Activated CD8-positive, alpha-beta T cell treated with anti-CD3 and anti-CD28 coated beads for 36 hours (primary cell): ENCODE measurements at places on chromosomes 11 and 22. TPM values are rescaled to one million over a fixed set of nuclear protein-coding genes. Genes with fewer than 3 reads are reported as not detected.

- H3K27me3 ChIP-seq, result peaks cover 3% of the 10 kb centered on the region
- no peak for DNase-seq
- H3K36me3 ChIP-seq, result no peaks in the 10 kb centered on the region
- no peak overlapping the region for H3K27ac ChIP-seq
- no peak overlapping the region for H3K4me3 ChIP-seq
These were observed 104.3 kb downstream of the GAB2 start for GRCh38 chr11:78313181-78313795.

GRCh38 chr22:44698531-44699421 lies 3.2 kb upstream of the PRR5 start:
- H3K4me1 ChIP-seq, result peaks cover 27% of the 10 kb centered on the region
- H3K27me3 ChIP-seq, result no peaks in the 10 kb centered on the region
- DNase-seq, result no peak
- H3K4me3 ChIP-seq, result no peak overlapping the region

DNA sequence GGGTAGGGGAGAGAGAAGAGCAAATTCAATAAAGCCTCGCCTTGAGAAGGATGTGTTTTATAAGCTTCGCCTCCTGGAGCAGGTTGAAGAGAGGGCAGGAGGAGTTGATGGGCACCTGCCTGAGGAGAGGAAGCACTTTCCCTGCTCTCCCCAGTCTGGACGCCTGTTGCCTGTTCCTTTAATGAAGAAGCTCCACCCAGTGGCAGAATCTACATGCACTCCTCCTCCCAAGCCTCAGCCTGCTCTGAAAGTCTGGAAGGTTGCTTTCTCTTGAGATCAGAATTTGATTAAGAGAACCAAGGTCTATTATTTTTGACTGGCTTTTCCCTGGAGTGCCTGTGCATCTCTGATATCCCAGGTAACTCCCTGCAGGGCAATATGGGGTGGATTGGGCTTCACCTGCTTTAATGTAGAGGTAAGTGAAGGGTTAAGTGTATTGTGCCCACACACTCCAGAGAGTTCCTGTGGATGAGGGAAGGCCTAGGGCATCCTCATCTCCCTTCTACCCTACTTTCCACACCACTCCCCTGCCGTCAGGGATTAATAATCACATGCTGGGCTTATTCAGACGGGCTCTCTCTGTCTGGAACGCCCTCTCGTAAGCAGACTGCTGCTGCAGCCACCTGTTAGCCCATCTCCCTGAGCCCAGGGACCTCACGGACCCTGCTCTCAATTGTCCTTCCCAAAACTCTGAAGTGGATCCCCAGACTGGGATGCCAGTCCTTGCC lies 22.3 kb downstream of the NTM start:
- H3K27ac ChIP-seq, result no peak overlapping the region
- H3K27me3 ChIP-seq, result peaks cover 2% of the 10 kb centered on the region
- H3K4me1 ChIP-seq, result no peaks in the 10 kb centered on the region
- no peaks in the 10 kb centered on the region for H3K36me3 ChIP-seq
- DNase-seq, result no peak

DNA sequence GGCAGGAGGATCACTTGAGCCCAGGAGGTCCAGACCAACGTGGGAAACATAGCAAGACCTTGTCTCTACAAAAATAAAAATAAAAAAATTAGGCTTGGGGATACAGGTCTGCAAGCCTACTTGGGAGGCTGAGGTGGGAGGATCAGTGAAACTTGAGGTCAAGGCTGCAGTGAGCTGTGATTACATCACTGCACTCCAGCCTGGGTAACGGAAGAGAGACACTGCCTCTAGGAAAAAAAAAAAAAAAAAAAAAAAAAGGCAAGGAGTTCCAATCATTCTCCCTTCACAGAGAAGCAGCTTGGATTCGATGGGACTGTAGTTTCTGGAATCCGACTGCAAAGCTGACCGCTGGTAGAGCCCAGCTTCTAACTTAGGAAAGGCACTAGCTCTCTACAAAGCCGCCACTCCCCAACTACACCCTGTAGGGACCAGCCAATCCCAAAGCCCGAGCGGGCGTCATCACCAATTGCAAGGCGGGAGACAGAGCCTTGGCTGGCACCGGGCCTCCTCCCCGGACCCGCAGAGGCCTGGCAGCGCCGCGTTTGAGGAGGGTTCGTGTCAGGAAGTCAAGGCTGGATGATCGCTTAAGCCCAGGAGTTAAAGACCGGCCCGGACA lies 716 bp upstream of the DDB2 start:
- H3K27me3 ChIP-seq, result no peaks in the 10 kb centered on the region
- peak overlapping the region; percentile 100 for H3K27ac ChIP-seq
- peaks cover 24% of the 10 kb centered on the region for H3K4me1 ChIP-seq
- peak; percentile 93 for DNase-seq
- H3K4me3 ChIP-seq, result peak overlapping the region; percentile 93

DNA sequence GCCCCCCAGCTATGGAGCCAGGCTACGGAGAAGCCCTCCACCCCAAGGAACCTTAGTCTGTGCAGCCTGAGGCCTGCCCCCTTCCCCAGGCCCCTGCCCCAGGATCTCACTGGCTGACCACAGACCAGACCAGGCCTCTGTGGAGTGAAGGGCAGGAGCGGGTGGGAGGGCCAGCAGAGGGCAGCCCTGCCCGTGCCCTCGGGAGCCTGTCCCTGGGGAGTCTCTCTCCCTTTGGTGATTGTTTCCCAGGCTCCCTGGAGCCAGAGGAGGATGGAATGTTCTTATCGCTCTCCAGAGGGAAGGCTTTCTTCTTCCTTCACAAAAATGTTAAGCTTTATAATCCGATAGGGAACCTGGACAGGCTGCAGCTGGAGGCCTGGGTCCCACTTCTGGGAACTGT lies 455.3 kb downstream of the SOX6 start:
- no peak overlapping the region for H3K4me3 ChIP-seq
- no peaks in the 10 kb centered on the region for H3K4me1 ChIP-seq
- H3K36me3 ChIP-seq, result no peaks in the 10 kb centered on the region
- no peak for DNase-seq
- no peak overlapping the region for H3K27ac ChIP-seq

- H3K36me3 ChIP-seq, result no peaks in the 10 kb centered on the region
- no peaks in the 10 kb centered on the region for H3K4me1 ChIP-seq
- DNase-seq, result no peak
- H3K4me3 ChIP-seq, result no peak overlapping the region
These were observed 836.6 kb downstream of the NTM start for GRCh38 chr11:132206993-132207392.

DNA sequence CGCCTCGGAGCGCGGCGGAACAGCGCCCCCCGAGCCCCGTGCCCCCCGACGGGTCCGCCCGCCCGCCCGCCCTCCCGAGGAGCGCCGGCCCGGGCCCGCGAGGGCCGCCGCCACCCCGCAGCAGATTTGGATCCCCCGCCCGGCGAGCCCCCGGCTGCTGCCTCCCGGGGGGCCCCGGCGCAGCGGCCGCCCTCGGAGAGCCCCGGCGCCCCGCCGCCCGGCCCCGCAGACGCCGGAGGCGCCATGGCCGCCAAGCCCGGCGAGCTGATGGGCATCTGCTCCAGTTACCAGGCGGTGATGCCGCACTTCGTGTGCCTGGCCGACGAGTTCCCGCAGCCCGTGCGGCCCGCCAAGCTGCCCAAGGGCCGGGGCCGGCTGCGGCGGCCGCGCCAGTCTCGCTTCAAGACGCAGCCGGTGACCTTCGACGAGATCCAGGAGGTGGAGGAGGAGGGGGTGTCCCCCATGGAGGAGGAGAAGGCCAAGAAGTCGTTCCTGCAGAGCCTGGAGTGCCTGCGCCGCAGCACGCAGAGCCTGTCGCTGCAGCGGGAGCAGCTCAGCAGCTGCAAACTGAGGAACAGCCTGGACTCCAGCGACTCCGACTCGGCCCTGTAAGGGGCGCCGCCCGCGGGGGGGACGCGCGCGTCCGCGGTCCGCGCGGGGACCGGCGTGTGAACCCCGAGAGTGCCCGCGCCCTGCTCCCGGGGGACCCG lies 380 bp downstream of the C11orf96 start:
- peaks cover 11% of the 10 kb centered on the region for H3K4me1 ChIP-seq
- peak; percentile 15 for DNase-seq
- no peaks in the 10 kb centered on the region for H3K36me3 ChIP-seq
- H3K4me3 ChIP-seq, result peak overlapping the region; percentile 69

DNA sequence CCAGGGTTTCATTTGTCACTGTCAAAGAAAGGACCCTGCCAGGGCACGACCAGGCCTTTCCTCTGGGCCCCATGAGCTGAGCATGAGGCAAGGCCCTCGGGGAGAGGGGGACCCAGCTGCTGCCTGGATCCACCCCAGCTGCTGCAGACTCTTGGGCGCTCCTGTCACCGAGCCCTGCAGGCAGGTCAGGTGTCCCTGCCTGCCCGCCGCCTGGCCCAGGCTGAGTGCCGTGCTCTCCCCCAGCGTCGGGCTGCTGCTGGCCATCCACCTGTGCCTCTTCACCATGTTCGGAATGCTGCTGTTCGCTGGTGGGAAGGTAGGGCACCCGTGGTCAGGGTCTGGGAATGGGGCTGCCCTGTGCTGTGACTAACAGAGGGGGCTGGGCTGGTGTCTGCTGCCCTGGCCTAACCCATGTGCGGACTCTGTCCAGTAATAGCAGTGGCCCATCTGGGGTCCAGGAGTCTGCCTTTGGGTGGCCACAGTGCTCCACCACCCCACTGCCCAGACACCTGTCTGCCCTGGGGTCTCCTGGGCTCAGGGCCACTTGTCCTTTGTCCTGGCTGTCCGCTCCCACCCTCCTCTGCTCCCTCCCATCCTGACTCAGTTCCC lies 15.0 kb downstream of the TPCN2 start:
- H3K27me3 ChIP-seq, result no peaks in the 10 kb centered on the region
- H3K27ac ChIP-seq, result no peak overlapping the region
- H3K4me3 ChIP-seq, result no peak overlapping the region
- no peak for DNase-seq

DNA sequence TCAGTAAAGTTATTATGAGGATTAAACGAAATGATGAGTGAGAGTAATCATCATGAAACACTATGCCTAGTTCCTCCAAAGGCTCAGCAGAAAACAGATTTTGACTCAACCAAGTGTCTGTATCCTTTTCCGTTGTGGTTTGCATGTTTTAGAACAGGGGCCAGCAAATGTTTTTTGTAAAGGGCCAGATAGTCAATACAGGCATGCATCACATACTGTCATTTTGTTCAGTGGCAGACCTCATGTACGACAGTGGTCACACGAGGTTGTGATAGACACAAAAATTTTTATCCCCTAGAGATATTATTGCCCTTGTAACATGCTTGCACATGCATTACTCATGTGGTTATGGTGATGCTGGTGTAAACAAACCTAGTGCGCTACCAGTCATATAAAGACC lies 81.9 kb upstream of the SLC25A18 start:
- no peak overlapping the region for H3K27ac ChIP-seq
- DNase-seq, result no peak
- no peaks in the 10 kb centered on the region for H3K4me1 ChIP-seq

GRCh38 chr22:26756675-26757293 lies 99.4 kb downstream of the MIAT start:
- DNase-seq, result peak; percentile 59
- no peak overlapping the region for H3K27ac ChIP-seq
- H3K4me3 ChIP-seq, result no peak overlapping the region
- peaks cover 5% of the 10 kb centered on the region for H3K4me1 ChIP-seq
- H3K27me3 ChIP-seq, result no peaks in the 10 kb centered on the region

IFT27 gene
- 20.0 TPM for total RNA-seq

FAM76B gene
- 46.0 TPM for total RNA-seq

ARHGAP42 gene
- total RNA-seq, result 0.41 TPM

CHADL gene
- total RNA-seq, result not detected

CTTN gene
- total RNA-seq, result 8.6 TPM

GRIK4 gene
- total RNA-seq, result not detected

JRKL gene
- total RNA-seq, result 13.5 TPM
